ENCODE measurements at places on chromosomes 6 and 20.

- no peak for DNase-seq
Measured at GRCh38 chr20:14344746-14345145, 7.3 kb upstream of the FLRT3 start.

- no peak for DNase-seq
Measured at GRCh38 chr6:158544428-158544827, 15.5 kb upstream of the TMEM181 start.

GRCh38 chr6:114216789-114217467 is 125.9 kb downstream of the HS3ST5 start:
- no peak for DNase-seq

DNA sequence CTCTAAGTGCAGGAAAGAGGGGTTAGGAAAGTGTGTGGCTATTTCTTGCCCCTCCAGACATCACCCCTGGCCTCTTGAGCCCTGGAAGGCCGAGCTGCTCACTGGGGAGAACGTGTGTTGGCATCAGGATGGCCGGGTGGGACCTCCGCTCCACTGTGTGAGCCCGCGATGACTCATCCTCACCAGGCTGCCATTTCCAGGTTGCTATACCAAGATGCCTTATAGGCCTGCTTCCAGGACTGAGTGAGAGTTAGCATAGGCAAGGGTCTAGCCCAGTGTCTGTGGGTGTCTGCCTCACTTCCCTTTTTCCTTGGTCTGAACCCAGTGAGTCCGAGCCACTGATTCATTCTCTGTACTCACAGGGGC is 105.0 kb downstream of the MRPL14 start:
- DNase-seq: no peak

DNA sequence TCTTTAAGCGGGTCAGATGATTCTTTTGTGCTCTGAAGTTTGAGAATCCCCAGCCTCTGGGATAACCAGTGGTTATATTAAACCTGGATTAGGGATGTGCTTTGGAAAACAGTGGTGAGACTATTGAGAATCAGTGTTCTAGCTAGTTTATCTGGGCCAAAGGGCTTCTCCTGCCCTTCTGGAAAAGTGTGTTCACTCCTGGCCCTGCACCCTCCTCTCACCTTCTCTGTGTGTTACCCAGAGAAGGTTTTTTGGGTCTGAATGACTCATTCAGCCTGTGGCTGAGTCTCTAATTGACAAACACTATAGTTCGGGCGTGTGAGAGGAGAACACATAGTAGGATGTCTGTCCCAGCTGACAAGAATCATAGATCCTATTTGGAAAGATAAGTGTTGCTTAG is 66.7 kb downstream of the LRRC1 start:
- DNase-seq: no peak

DNA sequence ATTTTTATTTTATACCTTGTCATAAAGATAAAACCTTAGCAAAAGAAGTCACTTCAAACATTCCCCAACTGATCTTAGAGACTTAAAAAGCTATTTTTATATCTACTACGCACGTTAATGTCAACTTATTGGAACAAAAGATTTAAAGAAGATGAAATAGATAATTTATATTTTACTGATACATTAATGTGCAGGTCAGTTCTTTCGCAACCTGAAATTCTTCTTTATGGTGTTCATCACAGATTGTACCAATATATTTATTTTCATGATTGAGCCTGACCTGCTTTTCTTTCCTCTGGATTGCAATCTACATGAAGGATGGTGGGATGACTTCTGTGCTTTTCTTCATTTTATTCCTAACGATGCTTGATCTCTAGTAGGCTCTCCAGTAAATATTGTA is 596.3 kb downstream of the PHF3 start:
- no peak for DNase-seq

DNA sequence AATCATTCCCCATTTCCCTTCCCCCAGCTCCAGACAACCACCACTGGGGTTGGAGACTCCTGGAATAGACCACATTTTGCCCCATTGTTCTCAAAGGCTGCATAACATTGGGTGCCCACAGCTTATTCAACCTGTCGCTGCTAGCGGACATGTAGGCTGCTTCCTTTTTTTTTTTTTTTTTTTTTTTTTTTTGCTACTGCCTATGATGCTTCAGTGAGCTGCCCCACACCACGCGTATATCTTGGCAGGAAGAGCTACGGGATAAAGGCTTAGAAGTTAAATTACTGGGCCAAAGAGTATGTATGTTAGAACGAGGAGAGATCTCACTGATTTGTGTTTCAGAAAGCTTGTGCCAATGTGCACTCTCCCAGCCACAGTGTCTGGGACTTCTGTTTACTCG is 7.0 kb downstream of the LBP start:
- no peak for DNase-seq

- no peak for DNase-seq
Measured at GRCh38 chr20:53296025-53296424, 297.6 kb downstream of the ZNF217 start.

GRCh38 chr6:42393339-42393738 is 58.4 kb downstream of the TRERF1 start:
- DNase-seq: no peak

DNA sequence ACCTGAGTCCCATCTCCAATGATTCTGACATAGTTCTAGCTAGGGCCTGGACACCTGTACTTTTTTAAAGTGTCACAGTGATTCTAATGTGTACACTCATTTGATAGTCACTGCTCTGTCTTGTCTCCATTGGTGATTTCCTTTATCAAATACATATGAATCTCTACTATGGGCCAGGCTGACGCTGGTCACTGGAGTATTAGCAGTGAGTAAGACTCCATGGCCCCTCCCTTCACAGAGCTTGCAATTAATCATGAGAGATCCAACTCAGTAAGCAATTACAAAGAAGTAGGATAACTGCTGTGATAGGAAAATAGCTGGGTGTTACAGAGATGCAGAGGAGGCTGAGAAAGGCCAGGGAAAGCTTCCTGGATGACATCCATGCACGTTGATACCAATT is 19.3 kb upstream of the SASH1 start:
- DNase-seq: no peak

DNA sequence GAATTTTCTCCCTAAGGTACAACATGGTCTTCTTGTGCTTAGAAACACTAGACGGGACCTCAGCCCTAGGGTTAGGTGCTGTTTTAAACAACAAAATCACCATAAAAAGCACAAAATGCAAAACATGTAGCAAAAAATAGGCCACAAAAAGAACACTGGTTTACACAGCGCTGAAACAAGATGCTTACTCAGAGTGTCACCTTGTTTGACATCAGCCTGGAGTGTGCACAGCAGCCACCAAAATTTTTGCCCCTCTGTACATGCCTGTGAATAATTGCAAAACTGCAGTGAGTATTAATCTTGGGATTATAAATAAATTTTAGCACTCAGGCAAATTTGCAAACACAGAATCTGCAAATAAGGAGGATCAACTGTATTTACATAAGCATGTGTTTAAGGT is 110.1 kb downstream of the PLG start:
- DNase-seq: no peak

GRCh38 chr20:17833036-17833674 is 133.4 kb downstream of the BANF2 start:
- DNase-seq: no peak

GRCh38 chr6:134123666-134124208 is 71.3 kb upstream of the SLC2A12 start:
- DNase-seq: peak; percentile 36

DNA sequence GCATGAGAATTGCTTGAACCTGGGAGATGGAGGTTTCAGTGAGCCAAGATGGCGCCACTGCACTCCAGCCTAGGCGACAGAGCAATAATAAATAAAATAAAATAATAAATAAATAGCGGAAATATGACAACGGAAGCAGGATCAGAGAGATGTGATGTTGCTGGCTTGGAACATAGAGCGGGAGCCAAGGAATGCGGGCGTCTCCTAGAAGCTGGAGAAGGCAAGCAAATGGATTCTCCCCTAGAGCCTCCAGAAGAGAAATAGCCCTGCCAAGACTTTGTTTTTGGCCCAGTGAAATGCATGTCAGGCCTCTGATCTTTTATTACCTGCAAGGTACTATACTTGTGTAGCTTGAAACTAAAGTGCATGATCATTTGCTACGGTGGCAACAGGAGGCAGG is 12.4 kb downstream of the KIAA1755 start:
- no peak for DNase-seq

DNA sequence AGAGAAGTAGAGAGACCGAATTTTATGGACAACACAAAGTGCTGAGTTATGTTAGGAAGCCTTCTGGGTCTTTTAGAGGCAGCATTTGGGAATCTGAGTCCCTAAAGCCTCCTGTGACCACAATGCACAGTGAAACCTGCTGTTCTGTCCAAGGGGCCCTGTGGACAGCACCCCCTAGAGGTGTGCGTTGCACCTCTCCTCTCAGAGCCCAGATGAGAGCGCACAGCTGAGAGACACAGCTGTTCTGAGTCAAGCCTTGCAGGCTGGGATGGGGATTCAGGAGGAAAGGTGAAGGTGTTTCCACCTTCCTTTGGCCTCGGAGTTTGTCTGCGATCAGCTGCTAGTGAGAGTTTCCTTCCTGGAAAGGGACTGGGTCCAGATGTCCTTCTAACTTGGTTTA is 13.0 kb downstream of the PCK1 start:
- DNase-seq: no peak

DNA sequence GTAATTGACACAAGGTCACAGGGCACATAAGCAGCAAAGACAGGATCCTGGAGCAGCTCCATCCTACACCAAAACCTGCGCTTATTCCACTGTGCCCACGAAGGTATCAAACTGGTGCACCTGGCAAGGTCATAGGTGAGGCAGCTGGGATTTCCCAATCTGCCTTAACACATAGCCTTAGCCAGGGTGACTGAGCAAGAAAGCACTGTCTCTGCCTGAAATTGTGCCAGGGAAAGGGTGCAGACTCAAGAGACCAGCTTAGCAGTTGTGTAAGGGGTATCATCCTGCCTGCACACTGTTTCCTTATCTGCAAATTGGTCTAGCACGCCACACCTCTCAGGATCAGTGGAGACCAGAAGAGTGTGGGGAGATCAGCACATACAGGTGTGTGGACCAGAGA is 82.8 kb downstream of the MAFB start:
- DNase-seq: no peak

- DNase-seq: no peak
Measured at GRCh38 chr6:5941188-5941587, 65.5 kb downstream of the NRN1 start.

DNA sequence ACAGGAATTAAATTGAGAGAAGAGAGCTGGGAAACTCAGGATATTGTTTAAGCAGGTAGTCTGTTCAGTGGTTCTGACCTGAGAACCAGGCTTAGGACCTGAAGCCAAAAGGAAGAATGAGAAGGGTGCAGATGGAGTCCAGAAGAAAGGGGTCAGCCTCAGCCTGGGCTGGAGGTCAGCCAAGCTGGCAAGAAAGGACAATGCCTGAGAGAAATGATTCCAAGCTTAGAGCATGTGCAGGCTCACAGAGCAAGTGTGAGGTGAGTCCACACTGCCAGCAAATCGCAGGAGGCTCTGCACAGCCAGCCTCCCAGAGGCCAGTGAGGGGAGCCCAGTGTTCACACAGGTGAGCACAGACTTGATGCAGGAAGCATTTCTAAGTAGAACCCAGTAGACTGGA is 47.3 kb downstream of the DAAM2 start:
- no peak for DNase-seq

- DNase-seq: no peak
Measured at GRCh38 chr20:38889792-38890496, 36.3 kb upstream of the FAM83D start.

DNA sequence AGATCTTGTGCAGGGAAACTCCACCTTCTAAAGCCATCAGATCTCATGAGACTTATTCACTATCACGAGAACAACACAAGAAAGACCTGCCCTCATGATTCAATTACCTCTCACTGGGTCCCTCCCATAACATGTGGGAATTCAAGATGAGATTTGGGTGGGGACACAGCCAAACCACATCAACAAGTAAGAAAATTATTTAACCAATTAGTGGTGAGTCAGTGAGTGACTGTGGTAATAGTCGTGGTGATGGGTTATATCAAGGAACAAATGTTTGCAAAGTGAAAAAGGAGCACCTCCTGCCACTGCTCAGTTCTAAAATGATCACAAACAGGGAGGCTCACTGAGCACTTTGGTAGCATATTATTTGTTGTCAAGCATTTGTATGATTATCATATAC is 20.6 kb downstream of the EPM2A start:
- DNase-seq: no peak

- DNase-seq: no peak
Measured at GRCh38 chr6:84973606-84974005, 209.2 kb upstream of the TBX18 start.

DNA sequence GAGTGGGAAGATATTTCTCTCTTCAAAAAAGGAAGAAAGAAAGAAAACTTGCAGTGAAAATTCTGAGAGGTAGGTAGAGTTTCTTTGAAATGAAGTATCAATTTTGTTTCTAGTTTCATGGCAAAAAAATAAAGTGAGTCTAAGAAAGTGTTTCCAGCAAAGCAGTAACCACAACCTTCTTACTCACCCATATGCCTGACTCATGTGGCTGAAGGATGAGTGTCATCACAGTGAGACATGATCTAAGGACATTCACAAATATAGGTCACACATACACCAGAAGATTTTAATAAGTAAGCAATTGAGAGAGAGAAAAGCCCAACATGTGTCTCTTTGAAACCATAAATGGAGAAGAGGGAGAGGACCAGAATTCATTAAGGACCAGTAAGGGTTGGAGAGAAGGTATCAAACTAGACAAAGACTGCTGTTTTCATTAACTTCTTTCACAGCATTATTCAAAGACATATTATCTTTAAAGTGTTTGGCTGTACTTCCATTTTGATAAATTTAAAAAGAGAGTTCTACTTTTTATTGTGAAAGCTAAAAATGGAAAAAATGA is 169.5 kb downstream of the FRK start:
- DNase-seq: no peak

DNA sequence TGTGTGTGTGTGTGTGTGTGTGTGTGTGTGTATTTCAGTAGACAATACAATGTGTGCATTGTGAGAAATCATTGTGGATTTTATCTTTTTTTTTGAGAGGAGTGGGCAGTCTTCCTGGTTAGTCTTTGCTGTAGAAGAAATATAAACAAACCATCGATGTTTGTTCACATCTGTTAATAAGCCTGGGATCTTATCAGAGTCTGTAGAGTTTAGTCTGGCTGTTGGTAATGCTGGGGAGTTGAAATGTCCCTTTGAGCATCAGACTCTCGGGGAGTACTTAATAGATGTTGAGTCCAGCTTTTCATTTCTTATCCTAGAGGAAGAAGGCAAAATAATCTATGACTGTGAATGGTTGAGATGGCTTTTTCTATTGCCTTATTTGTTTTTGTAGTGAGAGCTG is 96.6 kb upstream of the SUPT3H start:
- DNase-seq: no peak

GRCh38 chr6:3213334-3213695 is 14.1 kb downstream of the TUBB2B start:
- no peak for DNase-seq

DNA sequence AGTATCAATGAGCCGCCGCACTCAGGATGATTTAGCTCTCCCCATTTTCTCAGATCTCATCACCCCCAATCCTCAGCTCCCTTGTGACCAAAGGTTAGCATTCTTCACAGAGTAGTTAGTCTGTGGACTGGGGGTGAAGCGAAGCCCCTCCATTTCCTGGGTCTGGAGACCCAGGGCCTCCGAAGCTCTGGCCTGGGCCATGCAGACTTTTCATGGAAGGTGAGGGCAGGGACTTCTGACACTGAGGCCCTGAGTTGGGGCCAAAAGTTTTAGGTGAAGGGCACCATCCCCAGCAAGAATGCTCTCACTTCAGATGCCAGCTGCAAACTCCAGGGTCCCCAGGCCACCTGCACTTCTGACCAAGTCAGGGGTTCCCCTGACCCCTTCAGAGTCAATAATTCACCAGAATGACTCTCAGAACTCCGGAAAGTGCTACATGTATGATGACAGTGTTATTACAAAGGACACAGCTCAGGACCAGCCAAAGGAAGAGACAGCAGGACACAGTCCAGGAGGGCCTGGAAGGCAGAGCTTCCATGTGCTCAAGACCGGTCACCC is 65.7 kb upstream of the DUSP22 start:
- DNase-seq: no peak

All from renal cortex interstitium (tissue), 15 donors.